Stimulated activated CD4-positive, alpha-beta T cell treated with anti-CD3 and anti-CD28 coated beads, Interleukin-12 subunit alpha, Interleukin-12 subunit beta, amount 100 ng/mL, for 24 hours (primary cell): ENCODE measurements at places on chromosomes 11 and 22.

DNA sequence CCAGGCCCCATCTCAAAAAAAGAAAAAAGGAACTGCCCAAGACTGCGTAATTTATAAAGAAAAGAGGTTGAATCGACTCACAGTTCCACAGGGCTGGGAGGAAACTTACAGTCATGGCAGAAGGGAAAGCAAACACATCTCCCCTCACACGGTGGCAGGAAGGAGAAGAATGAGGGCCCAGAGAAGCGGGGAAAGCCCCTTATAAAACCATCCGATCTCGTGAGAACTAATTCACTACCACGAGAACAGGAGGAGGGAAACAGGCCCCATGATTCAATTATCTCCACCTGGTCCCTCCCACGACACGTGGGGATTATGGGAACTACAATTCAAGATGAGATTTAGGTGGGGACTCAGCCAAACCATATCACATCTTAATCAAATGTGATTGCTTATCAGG lies 82.2 kb downstream of the BUD13 start:
- DNase-seq, result no peak

- DNase-seq, result no peak
Observed at GRCh38 chr11:95991545-95991944, 67.6 kb upstream of the MTMR2 start.

GRCh38 chr11:74773476-74773875 lies 24.8 kb downstream of the RNF169 start:
- no peak for DNase-seq

DNA sequence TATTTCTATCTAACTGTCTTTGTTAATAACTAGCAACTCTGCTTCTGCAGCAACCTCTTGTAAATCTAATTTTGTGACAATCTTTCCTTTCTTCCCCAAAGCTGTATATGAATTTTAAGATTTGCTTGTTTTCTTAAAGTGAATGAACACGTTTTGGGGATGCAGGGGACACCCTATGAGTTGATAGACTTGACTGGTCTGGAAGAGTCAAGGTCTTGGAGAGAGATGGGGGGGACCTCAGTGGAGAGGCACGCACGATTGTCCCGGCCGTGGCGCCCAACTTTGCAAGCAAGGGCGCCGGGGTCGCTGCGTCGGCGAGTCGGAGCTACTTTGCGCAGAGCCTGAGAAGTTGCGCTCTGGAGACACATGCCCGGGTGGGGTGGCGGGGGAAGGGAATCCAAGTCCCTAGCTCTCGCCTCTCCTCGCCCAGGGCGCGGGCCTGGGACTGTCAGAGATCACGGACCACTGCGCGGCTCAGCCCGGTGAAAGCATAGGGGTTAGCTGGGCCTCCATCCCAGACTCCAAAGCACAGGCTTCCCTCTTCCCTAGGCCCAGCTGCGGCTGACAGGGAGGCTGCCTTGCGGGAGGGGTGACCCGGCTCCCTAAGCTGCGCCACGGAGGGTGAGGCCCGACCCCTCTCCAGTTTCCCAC lies 854 bp downstream of the ABCC8 start:
- DNase-seq, result no peak

- DNase-seq, result no peak
Observed at GRCh38 chr11:19772480-19772879, 59.8 kb downstream of the NAV2 start.
